Ovary (tissue), 10 donors: ENCODE measurements at places on chromosomes 6 and 20. TPM values are rescaled to one million over a fixed set of nuclear protein-coding genes. Genes with fewer than 3 reads are reported as not detected.
A peak's percentile ranks its signal among the peaks of the same experiment; 100 is the strongest.

MTRF1L gene
- 15.6 TPM for polyA plus RNA-seq

NR2E1 gene
- polyA plus RNA-seq, result 0.02 TPM

- H3K27ac ChIP-seq, result no peak overlapping the region
- H3K4me3 ChIP-seq, result no peak overlapping the region
- DNase-seq, result no peak
- H3K36me3 ChIP-seq, result no peaks in the 10 kb centered on the region
- H3K27me3 ChIP-seq, result no peaks in the 10 kb centered on the region
Measured at GRCh38 chr6:113287396-113287795, 569.7 kb upstream of the MARCKS start.

DNA sequence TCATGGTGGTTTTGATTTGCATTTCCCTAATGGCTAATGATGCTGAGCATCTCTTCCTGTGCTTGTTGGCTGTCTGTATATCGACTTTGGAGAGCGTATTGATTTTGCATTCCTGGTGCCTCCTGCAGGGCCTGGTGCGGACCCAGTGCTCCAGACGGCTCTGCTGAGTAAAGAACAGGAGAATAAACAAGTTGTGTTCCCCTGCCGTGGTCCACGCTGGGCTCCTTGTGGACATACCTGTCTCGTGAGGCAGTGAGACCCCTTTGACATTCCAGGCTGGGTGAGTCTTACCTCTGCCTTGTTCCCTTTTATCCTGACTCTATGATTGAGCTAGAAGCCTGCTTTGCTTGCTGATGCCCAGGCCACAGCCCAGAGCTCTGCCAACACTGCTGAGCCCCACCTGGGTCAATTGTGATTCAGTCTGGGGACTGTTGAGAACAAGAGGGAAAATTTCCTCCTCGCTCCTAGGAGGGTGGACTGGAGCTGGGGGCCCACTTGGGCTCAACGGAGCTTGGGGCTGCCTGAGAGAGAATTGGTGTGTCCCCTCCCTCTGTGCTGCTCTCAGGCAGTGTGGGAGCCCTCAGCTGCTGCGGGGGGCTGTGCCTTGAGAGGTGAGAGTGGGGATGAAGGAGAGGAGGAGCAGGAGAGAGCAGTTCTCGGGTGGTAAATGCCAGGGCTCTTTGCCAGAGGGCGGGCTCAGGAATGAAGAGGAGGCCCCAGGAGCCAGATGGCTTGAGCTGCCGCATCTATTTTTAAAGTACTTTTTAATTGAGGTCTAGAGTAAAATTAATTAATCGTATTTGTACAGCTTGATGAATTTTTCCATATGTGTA lies 43.7 kb upstream of the PMEPA1 start:
- H3K27ac ChIP-seq, result no peak overlapping the region
- H3K27me3 ChIP-seq, result no peaks in the 10 kb centered on the region
- no peak overlapping the region for H3K4me3 ChIP-seq
- DNase-seq, result peak; percentile 51
- no peaks in the 10 kb centered on the region for H3K36me3 ChIP-seq
- H3K4me1 ChIP-seq, result peaks cover 4% of the 10 kb centered on the region
